ENCODE measurements at places on chromosomes 7 and 10. TPM values are rescaled to one million over a fixed set of nuclear protein-coding genes. Genes with fewer than 3 reads are reported as not detected.

Gene SFTPA2
- polyA plus RNA-seq: not detected

Gene CCL24
- polyA plus RNA-seq: 0.36 TPM

Gene ADAM22
- polyA plus RNA-seq: 13.0 TPM

Gene FAM221A
- 17.7 TPM for polyA plus RNA-seq

Gene LRRN3
- polyA plus RNA-seq: 4.3 TPM

Gene DTX2
- 5.4 TPM for polyA plus RNA-seq

Gene SLIT1
- 5.6 TPM for polyA plus RNA-seq

Gene MRC1
- 11.3 TPM for polyA plus RNA-seq

Gene CYP17A1
- polyA plus RNA-seq: 0.78 TPM

Gene NSMCE4A
- polyA plus RNA-seq: 78.4 TPM

Gene HKDC1
- polyA plus RNA-seq: 15.4 TPM

Gene NEUROG3
- polyA plus RNA-seq: not detected

Gene TACC2
- polyA plus RNA-seq: 35.4 TPM

Gene TPST1
- 51.3 TPM for polyA plus RNA-seq

Gene PKD2L1
- 0.39 TPM for polyA plus RNA-seq

Gene MIOS
- 53.6 TPM for polyA plus RNA-seq

Gene FANK1
- polyA plus RNA-seq: 13.4 TPM

Gene PROSER2
- polyA plus RNA-seq: 6.1 TPM

Gene PCLO
- 7.6 TPM for polyA plus RNA-seq

Gene AMPH
- polyA plus RNA-seq: 17.4 TPM

Gene FAM237B
- polyA plus RNA-seq: 0.37 TPM

Gene SYT15
- polyA plus RNA-seq: 6.4 TPM

Gene CRHR2
- not detected for polyA plus RNA-seq

Gene CPA4
- polyA plus RNA-seq: 0.16 TPM

Gene FXYD4
- 0.71 TPM for polyA plus RNA-seq

Gene CELF2
- polyA plus RNA-seq: 10.8 TPM

Gene COL28A1
- 9.8 TPM for polyA plus RNA-seq

Gene ARL4A
- polyA plus RNA-seq: 37.7 TPM

Gene CC2D2B
- polyA plus RNA-seq: 0.83 TPM

Gene GRM3
- 0.18 TPM for polyA plus RNA-seq

Gene HOXA5
- polyA plus RNA-seq: 73.7 TPM

Gene SPAG6
- polyA plus RNA-seq: 0.92 TPM

Gene MOGAT3
- 0.60 TPM for polyA plus RNA-seq

Gene LMTK2
- polyA plus RNA-seq: 12.8 TPM

Gene PTPN12
- 102 TPM for polyA plus RNA-seq

Gene CPA2
- polyA plus RNA-seq: 0.46 TPM

Gene OR6B1
- not detected for polyA plus RNA-seq

Gene INTS15
- 29.8 TPM for polyA plus RNA-seq

Gene LIPJ
- 0.53 TPM for polyA plus RNA-seq

Gene MEPCE
- 49.4 TPM for polyA plus RNA-seq

Gene STEAP2
- 9.3 TPM for polyA plus RNA-seq

Gene OR2A5
- polyA plus RNA-seq: 0.04 TPM

Gene DNAH11
- polyA plus RNA-seq: 1.6 TPM

Gene CFAP70
- 12.0 TPM for polyA plus RNA-seq

Gene FRAT2
- 12.8 TPM for polyA plus RNA-seq

Gene EMX2
- polyA plus RNA-seq: 173 TPM

Gene DIP2C
- 22.3 TPM for polyA plus RNA-seq

Gene AKR1D1
- polyA plus RNA-seq: 0.13 TPM

Gene ELN
- polyA plus RNA-seq: 58.1 TPM

Gene ZNF248
- 37.4 TPM for polyA plus RNA-seq

Gene TMEM229A
- polyA plus RNA-seq: 0.16 TPM

Gene PITX3
- polyA plus RNA-seq: 0.64 TPM

Gene CASTOR2
- 5.5 TPM for polyA plus RNA-seq

Gene NPSR1
- polyA plus RNA-seq: not detected

Data from right renal cortex interstitium (tissue), 3 donors.